ENCODE measurements at places on chromosomes 3 and 15.

DNA sequence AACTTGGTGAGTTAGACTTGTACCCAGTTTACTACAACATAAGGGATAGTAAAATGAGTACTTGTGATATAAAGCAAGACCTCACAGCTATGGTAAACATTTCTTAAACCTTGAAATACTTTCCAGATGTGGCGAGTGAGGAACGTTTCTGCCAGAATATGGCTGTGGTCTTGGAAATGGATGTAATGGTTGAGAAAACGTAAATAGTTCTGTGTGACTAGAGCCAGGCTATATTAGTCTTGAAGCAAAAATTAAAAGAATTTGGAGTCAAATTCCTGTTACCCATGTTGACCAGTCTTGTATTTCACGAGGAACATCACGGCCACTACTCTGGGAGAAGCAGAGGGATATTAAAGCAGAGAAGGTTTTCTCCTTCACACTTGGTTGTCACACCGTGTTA lies 15.3 kb downstream of the OR4F15 start:
- no peak for DNase-seq

- DNase-seq: no peak
These were observed 127.4 kb upstream of the PPP2R3A start for GRCh38 chr3:135837977-135838631.

DNA sequence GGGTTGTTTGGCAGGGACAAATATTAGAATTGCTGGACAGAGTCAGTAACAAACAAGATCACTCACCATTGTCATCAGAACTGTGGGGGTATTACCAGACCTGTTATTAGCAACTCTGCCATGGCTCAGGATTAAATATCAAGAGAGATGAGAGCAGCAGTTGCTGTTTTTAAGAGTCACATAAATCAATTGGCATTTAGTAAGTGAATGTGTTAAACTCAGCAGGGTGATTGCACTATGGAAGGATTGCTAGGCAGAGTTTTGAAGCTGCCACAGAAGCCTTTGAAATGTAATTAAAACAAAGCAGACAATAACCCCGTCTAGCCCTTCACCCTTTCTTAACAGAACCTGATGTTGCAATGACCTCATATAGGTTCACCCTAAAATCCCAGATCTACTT lies 238.8 kb downstream of the GAP43 start:
- no peak for DNase-seq

- no peak for DNase-seq
These were observed 2.7 kb downstream of the CSK start for GRCh38 chr15:74784426-74785193.

DNA sequence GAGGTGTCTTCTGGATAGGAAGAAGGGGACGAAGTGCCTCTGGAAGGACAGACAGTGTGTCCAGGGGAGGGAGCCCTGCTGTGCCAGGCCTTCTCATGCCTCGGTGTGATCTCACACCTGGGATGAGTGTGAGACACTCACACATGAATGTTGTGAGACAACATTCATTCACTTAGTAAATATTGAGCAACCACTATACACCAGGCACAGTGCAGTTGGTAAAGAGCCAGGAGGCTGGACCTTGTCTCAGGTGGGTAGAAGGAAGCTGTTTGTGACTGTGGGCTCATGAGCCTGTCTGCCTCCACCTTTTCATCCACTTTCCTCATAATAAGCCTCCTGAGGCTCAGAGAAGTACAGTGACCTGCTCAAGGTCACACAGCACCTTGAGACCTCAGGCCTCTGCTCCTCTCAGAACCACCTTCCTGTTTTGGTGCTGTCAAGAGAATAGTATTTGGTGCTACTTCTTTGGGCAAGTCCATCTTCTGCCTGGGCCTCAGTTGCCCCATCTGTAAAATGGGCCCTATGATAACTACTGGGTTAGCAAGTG lies 20.9 kb downstream of the SLC6A6 start:
- DNase-seq: no peak

DNA sequence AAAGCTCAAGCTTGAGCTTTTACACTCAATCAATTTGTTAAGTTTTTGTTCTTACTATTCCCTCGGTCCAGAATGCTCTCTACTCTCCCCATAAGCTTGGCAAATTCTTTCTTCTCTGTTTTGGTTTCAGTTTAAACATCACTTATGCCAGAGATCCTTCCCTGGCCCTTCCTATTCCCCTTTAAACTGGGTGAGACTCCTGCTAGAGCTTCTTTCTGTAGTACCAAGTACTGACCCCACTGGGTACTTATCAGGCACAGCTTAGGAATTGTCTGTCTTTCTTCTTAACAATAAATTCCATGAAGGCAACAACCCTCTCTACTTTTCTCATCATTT lies 76.7 kb upstream of the PHLDB2 start:
- DNase-seq: no peak

DNA sequence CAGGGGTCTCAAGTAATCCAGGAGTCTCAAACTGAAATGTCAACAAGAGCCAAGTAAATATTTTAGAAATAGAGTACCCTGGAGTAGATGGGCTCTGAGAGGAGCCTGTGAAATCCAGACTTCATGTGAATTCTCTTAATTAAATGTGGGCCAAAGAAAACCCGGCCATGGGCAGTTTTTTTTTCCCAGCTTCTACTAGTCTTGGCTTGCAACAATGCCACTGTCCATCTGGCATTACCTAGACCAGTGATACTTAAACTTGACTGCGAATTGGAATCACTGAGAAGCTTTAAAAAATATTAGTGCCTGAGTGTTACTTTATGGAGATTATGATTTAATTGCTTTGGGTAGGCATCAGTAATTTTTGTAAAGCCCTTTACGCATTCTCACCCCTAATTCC lies 66.4 kb upstream of the GOLGA6B start:
- no peak for DNase-seq

GRCh38 chr15:70493787-70494516 lies 269.4 kb downstream of the UACA start:
- DNase-seq: no peak
